Heart left ventricle (tissue), 16 donors: ENCODE measurements at places on chromosomes 5 and 9.

DNA sequence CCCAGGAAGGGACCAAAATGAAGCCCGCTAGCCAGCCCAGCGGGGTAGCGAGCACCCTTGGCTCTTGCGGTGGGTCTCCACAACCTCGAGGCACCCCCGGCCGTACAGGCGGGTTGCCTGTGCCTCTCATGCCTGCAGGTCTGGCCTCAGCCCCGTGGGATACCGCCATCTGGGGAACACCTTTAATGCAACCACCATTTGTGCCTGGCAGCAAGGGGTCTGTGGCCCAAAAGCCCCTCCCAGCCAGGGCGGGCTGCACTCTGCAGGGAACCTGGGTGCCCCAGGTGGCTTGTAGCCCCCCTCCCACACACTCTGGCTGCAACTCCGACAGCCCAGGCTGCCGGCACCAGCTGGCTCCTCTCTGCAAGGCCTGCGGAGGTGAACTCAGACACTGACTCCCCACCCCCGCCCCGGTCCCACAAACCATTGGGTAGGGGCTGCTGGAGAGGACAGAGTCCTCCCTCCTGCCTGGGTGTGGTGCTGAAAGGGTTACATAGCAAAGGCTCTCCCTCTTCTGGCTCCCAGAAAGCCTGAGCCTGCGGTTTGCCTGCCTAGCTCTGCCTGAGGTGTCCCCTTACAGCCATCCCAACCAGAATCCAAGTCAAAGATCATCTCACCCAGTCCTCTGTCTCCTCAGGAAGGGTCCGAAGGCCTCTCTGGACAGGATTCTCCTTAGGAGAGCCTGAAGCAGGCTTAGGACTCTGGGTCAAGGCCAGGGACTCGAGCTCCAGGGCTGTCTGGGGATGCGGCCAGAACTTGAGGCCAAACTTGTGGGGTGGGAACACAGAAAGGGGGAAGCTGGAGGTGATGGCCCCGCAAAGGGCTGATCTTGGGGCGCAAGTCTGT is 109.4 kb downstream of the PSD2 start:
- peaks cover 20% of the 10 kb centered on the region for H3K4me1 ChIP-seq
- H3K27ac ChIP-seq = no peak overlapping the region
- H3K4me3 ChIP-seq = peak overlapping the region; percentile 40
- no peak for DNase-seq
- peaks cover 5% of the 10 kb centered on the region for H3K27me3 ChIP-seq
- H3K36me3 ChIP-seq = no peaks in the 10 kb centered on the region

GRCh38 chr5:55540024-55540423 is 5.3 kb upstream of the PLPP1 start:
- no peaks in the 10 kb centered on the region for H3K36me3 ChIP-seq
- H3K27me3 ChIP-seq = no peaks in the 10 kb centered on the region
- DNase-seq = no peak
- no peak overlapping the region for H3K4me3 ChIP-seq

GRCh38 chr9:78001946-78002731 is 29.5 kb downstream of the GNAQ start:
- H3K27ac ChIP-seq = no peak overlapping the region
- H3K36me3 ChIP-seq = no peaks in the 10 kb centered on the region
- DNase-seq = no peak
- peaks cover 12% of the 10 kb centered on the region for H3K4me1 ChIP-seq
- H3K4me3 ChIP-seq = no peak overlapping the region

- H3K27ac ChIP-seq = peak overlapping the region; percentile 53
- peak; percentile 36 for DNase-seq
- H3K4me1 ChIP-seq = peaks cover 8% of the 10 kb centered on the region
- H3K27me3 ChIP-seq = no peaks in the 10 kb centered on the region
Measured at GRCh38 chr9:76297721-76298239, 96.4 kb downstream of the RFK start.

GRCh38 chr5:122719991-122720746 is 54.7 kb upstream of the SNX2 start:
- H3K4me3 ChIP-seq = no peak overlapping the region
- no peaks in the 10 kb centered on the region for H3K36me3 ChIP-seq
- no peaks in the 10 kb centered on the region for H3K4me1 ChIP-seq
- no peak for DNase-seq
- H3K27ac ChIP-seq = no peak overlapping the region
- H3K27me3 ChIP-seq = no peaks in the 10 kb centered on the region

GRCh38 chr9:19156026-19156474 is 28.8 kb upstream of the PLIN2 start:
- no peak overlapping the region for H3K4me3 ChIP-seq
- H3K36me3 ChIP-seq = no peaks in the 10 kb centered on the region
- peaks cover 38% of the 10 kb centered on the region for H3K4me1 ChIP-seq
- DNase-seq = no peak
- no peaks in the 10 kb centered on the region for H3K27me3 ChIP-seq

GRCh38 chr9:38417003-38417945 is 7.0 kb downstream of the IGFBPL1 start:
- H3K27me3 ChIP-seq = peaks cover 5% of the 10 kb centered on the region
- H3K36me3 ChIP-seq = no peaks in the 10 kb centered on the region
- no peak overlapping the region for H3K27ac ChIP-seq
- H3K4me3 ChIP-seq = no peak overlapping the region
- no peaks in the 10 kb centered on the region for H3K4me1 ChIP-seq
- no peak for DNase-seq

DNA sequence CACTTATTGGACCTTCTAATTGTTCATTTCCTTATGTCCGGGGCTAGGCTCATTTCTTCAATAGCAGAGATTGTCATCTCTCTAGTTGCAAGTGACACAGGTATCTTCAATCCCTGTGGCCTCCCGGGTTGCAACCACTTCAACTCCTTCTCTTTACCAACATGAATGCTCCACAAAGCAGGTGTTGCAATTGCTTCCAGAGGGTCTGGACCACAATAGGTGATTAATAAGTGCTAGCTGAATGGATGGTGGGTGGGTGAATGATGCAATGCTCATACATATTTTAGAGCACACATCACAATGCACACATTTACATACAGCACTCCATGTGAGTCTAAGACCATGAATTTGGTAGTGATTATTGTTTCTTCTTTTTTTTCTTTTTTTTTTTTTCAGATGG is 2.6 kb downstream of the CEMIP2 start:
- H3K4me3 ChIP-seq = no peak overlapping the region
- H3K27me3 ChIP-seq = no peaks in the 10 kb centered on the region
- H3K27ac ChIP-seq = no peak overlapping the region
- H3K4me1 ChIP-seq = peaks cover 48% of the 10 kb centered on the region
- no peak for DNase-seq

DNA sequence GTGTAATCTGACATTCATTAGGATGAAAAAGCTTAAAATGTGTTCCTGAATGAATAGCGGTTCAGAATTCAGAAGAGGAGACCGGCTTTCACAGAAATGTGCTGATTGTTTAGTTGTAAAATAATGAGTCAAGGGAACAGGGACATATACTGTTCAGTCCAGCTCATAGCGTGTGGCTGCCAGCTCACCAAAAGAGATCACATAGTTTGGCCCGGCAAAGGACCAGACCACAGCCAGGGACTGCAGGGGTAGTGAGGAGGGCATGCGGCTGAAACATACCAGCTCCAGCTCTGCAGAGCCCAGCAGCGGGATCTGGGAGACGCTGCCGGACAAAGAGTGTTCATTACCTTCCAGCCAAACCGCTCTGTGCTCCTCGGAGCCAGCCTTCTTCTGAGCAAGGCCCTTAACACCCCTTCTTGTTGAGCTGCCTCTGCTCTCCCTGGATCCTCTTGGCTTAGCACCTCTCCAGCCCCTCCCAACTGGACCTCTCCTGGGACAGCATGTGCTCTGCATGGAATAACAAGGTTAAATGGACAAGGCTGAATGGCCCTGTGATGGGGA is 116.8 kb upstream of the CNTLN start:
- no peaks in the 10 kb centered on the region for H3K27me3 ChIP-seq
- H3K4me3 ChIP-seq = no peak overlapping the region
- DNase-seq = peak; percentile 30
- H3K4me1 ChIP-seq = no peaks in the 10 kb centered on the region
- H3K36me3 ChIP-seq = no peaks in the 10 kb centered on the region

DNA sequence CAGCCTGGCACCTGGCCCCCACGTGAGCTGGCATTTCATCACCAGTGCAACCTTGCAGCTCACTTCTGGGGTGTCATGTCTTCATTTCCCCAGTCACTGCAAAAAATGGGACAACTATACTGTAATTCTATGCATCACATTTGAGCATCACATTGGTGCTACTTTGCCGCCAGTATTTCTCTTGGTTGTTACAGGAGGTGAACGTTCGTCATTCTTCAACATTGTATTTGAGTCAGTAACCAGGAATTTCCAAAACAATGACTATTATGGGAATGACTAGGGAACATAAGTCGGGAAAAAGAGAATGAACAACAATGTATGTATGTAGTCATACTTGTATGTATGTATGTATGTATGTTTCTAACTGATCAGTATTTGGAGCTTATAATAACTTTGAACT is 1278.0 kb downstream of the EFNA5 start:
- no peaks in the 10 kb centered on the region for H3K36me3 ChIP-seq
- no peak overlapping the region for H3K4me3 ChIP-seq
- no peaks in the 10 kb centered on the region for H3K27me3 ChIP-seq
- H3K4me1 ChIP-seq = no peaks in the 10 kb centered on the region
- DNase-seq = no peak

GRCh38 chr5:78659114-78659513 is 10.5 kb upstream of the LHFPL2 start:
- peaks cover 11% of the 10 kb centered on the region for H3K4me1 ChIP-seq
- H3K27me3 ChIP-seq = no peaks in the 10 kb centered on the region
- H3K36me3 ChIP-seq = no peaks in the 10 kb centered on the region
- no peak overlapping the region for H3K27ac ChIP-seq
